ENCODE measurements at places on chromosomes 7 and 10. TPM values are rescaled to one million over a fixed set of nuclear protein-coding genes. Genes with fewer than 3 reads are reported as not detected.

ITGB8 gene
- total RNA-seq, result 0.32 TPM

ERVW-1 gene
- total RNA-seq, result not detected

IFIT1B gene
- not detected for total RNA-seq

MKI67 gene
- 23.2 TPM for total RNA-seq

GPC2 gene
- 1.3 TPM for total RNA-seq

VAX1 gene
- not detected for total RNA-seq

LIPM gene
- total RNA-seq, result not detected

CALHM1 gene
- total RNA-seq, result not detected

CDC14C gene
- total RNA-seq, result not detected

CFAP69 gene
- 1.3 TPM for total RNA-seq

COL26A1 gene
- not detected for total RNA-seq

KAZALD1 gene
- 0.31 TPM for total RNA-seq

CCDC3 gene
- 1.5 TPM for total RNA-seq

GNAT3 gene
- not detected for total RNA-seq

HOXA6 gene
- 2.3 TPM for total RNA-seq

RASA4B gene
- total RNA-seq, result 8.3 TPM

LGI1 gene
- total RNA-seq, result not detected

KLHDC10 gene
- 34.6 TPM for total RNA-seq

All from bladder microvascular endothelial cell (primary cell).